Renal pelvis (tissue), 12 donors: ENCODE measurements at places on chromosomes 1 and 21. TPM values are rescaled to one million over a fixed set of nuclear protein-coding genes. Genes with fewer than 3 reads are reported as not detected.

TDRD5 gene
- polyA plus RNA-seq, result 5.5 TPM

TNNI3K gene
- 2.7 TPM for polyA plus RNA-seq

IL12RB2 gene
- polyA plus RNA-seq, result 1.0 TPM

LGR6 gene
- polyA plus RNA-seq, result 1.1 TPM

S100B gene
- 1.7 TPM for polyA plus RNA-seq

SPRR2E gene
- polyA plus RNA-seq, result not detected
